ENCODE measurements at places on chromosomes 2 and 18.
A peak's percentile ranks its signal among the peaks of the same experiment; 100 is the strongest.

DNA sequence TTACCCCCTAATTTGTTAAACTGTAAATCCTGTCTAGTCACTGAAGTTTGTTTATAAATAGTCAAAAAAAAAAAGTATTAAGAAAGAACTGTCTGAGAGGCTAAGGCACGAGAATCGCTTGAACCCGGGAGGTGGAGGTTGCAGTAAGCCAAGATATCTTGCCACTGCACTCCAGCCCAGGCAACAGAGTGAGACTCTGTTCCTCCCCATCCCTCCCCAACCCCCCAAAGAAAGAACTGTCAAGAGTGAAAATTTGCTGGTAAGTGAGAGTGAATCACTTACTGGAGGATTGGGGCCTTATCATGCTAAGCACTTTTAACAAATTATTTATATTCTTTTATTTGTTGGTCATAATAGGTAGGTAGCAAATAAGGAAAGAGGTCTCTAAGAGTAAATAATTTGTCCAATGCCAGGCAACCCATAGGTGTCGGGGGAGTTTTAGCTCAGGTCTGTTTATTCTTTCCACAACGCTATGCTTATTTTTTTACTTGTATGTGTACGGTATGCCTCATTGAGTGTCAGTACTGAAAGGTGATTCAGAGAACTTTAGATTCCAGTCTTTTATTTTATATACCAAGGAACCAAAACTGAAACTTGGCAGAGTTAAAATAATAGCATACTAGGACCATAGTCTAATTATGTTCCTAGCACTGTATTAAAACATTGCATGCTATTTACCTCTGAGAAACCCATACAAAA, 2.5 kb downstream of the TAF4B start:
- DNase-seq = no peak

- DNase-seq = no peak
These were observed 105.8 kb downstream of the ICOS start for GRCh38 chr2:204042401-204042800.

- no peak for DNase-seq
These were observed 109.0 kb upstream of the CXCR4 start for GRCh38 chr2:136226903-136227302.

- no peak for DNase-seq
These were observed 126.5 kb downstream of the GALR1 start for GRCh38 chr18:77376043-77376732.

GRCh38 chr2:1492711-1493430, 79.6 kb downstream of the TPO start:
- DNase-seq = no peak

GRCh38 chr2:234308813-234309195, 188.1 kb downstream of the ARL4C start:
- DNase-seq = peak; percentile 80

DNA sequence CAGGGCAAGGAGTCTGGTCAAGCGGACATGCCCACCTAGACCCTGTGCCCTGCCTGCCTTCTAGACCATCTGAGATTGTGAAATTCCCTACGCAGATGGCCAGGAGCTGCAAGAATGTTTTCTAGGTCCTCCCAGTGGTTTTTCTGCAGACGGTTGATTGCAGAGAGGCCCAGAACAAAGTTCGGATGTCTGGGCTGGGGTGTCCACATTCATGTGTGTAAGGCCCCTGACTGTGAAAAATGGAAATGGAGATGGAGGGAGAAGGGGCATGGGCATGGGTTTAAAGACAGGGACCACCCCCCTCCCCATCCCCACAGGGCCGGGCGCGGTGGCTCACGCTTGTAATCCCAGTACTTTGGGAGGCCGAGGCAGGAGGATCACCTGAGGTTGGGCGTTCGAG, 11.8 kb downstream of the ARHGAP25 start:
- no peak for DNase-seq

- peak; percentile 56 for DNase-seq
These were observed 48.4 kb downstream of the GTF3C3 start for GRCh38 chr2:196750977-196751631.

GRCh38 chr2:31474296-31474695, 59.8 kb upstream of the XDH start:
- DNase-seq = no peak

DNA sequence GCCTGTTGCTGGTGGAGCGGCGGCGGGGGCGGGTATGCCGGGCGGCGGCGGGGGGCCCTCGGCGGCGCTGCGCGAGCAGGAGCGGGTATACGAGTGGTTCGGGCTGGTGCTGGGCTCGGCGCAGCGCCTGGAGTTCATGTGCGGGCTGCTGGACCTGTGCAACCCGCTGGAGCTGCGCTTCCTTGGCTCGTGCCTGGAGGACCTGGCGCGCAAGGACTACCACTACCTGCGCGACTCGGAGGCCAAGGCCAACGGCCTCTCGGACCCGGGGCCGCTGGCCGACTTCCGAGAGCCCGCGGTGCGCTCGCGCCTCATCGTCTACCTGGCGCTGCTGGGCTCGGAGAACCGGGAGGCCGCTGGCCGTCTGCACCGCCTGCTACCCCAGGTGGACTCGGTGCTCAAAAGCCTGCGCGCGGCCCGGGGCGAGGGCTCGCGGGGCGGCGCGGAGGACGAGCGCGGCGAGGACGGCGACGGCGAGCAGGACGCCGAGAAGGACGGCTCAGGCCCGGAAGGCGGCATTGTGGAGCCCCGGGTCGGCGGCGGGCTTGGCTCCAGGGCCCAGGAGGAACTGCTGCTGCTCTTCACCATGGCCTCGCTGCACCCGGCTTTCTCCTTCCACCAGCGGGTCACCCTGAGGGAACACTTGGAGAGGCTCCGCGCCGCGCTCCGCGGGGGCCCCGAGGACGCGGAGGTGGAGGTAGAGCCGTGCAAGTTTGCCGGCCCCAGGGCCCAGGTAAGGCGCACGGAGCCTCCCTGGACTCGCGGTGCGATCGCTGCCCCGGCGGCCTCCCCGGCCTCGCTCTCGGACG, 1.0 kb downstream of the ZCCHC2 start:
- DNase-seq = peak; percentile 48

DNA sequence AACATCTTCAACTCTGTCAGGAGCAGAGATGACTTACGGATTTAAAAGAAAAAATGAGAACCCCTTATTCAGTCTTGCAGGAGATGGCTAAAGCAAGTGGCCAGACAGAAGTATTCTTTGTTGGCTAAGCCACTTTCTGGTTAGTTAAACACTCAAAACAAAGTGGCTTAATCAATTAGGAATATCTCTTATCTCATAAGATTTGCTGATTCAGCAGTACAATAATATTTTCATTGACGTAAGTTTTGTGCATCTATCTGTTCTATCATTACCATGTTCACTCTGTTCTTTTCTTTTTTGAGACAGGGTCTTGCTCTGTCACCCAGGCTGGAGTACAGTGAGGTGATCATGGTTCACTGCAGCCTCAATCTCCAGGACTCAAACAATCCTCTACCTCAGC, 342.0 kb downstream of the EN1 start:
- no peak for DNase-seq

DNA sequence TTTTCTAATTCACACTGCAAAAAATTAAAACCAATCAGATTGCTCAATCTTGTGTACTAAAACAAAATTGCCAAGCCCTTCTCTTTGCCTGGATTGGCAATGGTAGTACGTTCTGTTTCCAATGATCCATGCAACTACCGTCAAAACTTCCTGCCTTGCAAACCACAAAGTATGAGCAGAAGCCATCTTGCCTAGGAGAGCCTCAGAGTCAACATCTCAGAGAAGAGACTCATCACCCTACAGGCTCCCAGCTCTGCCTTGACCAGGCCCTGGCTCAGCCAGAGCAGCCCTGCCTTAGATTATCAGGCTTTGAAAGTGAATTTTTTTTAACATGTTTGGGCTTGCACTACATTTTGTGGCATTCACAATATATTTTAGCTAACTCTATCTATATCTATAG, 574.1 kb downstream of the SATB2 start:
- DNase-seq = peak; percentile 51

DNA sequence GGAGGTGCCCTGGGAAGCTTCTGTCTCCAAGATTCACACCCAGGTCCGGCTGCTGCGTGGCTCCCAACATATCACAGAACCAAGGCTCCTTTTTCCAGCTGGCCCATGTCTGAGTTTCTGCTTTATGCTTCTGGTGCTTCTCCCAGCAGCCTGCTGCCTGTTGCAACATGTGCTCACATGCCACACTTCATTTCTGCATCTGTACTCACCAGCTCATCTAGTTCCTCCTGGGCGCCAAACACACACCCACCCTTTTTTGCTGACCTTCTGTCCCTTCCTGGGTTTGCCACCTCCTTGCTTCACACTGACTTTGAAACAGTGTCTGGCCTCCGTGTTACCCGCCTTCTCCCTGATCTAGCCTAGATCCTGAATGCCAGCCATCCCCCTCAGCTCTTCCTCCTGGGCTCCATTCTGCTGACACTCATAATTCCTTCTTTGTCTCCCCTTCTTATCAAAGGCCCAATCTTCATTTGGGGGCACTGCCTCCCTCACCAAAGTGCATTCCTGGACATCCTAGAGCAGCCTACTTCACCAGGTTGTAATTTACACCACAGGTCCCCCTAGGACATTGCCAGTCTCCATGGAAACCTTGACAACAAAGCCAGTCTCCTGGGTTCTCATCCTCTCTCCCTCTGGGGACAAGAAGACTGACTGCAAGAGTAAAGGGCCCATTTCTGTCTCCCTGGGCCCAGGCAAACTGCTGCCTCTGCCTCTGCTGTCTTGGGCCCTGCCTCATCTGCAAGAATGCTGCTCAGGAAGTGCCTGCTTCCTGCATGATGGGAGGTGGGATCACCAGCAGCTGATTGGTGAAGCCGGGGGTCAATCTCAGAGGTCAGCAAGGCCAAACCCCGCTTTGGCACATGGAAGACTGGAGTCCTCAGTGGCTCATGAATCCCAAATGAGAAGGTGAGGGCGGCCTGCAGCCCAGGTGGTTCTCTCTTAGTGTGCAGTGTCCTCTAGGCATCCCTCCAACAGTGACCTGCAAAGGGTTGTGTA, 13.9 kb upstream of the PROM2 start:
- DNase-seq = no peak

- peak; percentile 85 for DNase-seq
These were observed at the start of gene TBC1D8 for GRCh38 chr2:101151146-101151858. TSS of gene TBC1D8 (minus strand) at chr2:101151382. CDS start at chr2:101151253, 129 bp downstream.

- no peak for DNase-seq
These were observed 229.3 kb downstream of the NBAS start for GRCh38 chr2:15331787-15332186.

- no peak for DNase-seq
These were observed 91.0 kb downstream of the TMEM17 start for GRCh38 chr2:62415019-62415431.

DNA sequence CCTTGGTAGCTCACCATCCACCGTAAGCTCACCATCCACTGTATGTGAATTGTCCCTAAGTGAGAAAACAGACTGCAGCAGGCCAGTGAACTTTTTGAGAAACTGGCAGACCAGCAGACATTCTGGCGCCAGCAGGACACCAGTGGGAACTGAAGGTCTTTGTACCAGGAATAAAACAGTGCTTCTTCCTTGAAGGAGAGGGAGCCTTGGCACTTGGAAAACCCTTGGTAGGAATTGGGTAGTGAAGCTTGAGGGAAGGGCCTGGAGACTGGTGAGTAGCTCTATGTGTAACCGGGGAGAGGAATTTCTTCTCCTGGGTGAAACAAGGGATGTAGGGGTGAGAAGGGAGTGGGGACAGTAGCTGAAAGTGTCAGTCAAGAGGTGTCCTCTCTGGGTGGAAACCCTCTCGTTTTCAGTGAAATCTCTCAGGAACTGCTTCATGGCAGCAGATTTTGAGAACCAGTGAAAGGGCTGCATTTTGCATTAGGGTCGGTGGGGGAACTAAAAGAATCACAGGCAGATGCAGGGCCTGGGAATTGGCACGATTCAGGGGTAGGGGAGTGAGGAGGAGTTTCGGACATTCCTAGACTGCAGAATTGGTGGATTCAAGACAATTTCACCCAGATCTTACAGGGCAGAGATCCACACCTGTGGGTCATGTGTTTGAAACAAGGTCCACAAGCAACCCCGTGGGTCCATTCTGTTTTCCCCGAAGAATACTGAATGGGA, 131.5 kb upstream of the DLX2 start:
- DNase-seq = no peak

GRCh38 chr18:26561769-26562168, 13.4 kb upstream of the KCTD1 start:
- no peak for DNase-seq

DNA sequence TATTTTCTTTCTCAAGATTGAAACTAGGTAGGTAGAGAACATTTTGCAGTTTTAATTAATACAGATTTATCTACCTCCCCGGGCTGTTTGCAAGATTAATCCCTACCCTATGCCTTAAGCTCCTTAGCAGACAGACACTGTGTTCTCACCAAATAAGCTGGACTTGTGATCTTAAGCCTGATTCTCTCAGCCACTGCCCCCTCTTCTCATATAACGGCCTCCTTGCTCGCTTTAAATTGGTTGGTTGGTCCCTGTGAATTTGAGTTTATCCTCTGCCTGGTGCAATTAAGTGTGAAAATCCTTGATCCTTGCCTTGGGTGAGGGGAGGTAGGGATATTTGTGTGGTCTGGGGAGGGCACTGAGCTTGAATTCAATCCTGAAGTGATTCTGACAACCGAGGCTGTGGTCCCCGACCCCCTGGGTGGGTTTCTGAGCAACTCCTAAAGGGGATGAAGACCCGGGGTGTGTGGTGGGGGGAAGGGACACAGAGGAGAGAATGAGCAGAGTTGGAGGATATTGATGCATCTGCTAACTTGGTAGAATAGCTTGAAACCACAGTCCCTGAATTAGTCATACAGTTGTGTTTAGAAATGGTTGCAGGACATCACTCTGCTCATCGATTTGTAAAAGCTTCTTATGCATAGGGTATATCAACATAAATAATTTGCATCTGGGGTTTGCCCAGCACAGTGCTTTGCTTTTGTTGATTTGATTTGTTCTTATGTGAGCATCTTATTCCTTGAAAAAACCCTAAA, 36.9 kb upstream of the NCKAP5 start:
- DNase-seq = peak; percentile 35

All from fibroblast of skin of right biceps (primary cell).